T-helper 9 cell (primary cell): ENCODE measurements at places on chromosomes 12 and 14.

- no peak for DNase-seq
Observed at GRCh38 chr14:77593501-77593961, 22.9 kb downstream of the SPTLC2 start.

GRCh38 chr14:104637546-104638003 lies 33.0 kb upstream of the TMEM179 start:
- no peak for DNase-seq

GRCh38 chr14:50836515-50836914 lies 5.6 kb upstream of the NIN start:
- DNase-seq, result no peak

DNA sequence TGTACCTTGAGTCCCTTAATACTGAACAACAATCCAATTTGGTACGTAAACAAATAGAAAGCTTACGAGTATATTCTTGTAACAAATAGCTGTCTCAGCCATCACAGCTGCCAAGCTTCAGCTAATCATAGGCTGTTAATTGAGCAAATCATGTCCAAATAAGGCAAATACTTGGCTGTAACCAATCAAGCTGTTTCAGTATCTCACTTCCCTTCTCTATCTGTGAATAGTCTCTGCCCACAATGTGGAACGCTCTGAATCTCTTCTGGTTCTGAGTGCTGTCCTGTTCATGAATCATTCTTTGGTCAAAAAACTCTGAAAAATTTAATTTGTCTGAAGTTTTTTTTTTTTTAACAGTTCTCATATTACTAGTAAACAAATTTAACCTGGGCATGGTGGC lies 5.8 kb upstream of the NEMF start:
- no peak for DNase-seq

DNA sequence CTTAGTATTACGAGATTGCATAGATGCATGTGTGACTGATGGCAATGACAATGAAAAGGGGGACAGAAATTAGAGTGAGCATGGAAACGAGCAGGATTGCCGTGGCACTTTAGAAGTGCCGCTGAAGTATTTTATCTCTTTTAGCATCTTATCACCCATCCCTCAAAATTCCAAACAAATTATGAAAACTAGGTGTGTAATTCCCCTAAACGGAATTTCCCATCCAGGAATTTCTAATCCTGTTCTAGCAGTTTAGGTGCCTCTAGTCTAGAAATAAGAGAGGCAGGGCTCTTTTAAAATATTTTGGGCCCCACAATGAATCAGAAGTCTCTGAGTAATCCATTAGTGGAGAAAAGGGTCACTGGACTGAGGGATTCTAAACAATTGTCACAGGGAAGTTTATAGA lies 947 bp downstream of the TMEM52B start:
- DNase-seq, result no peak
